ENCODE measurements at places on chromosomes 2 and 18. TPM values are rescaled to one million over a fixed set of nuclear protein-coding genes. Genes with fewer than 3 reads are reported as not detected.
A peak's percentile ranks its signal among the peaks of the same experiment; 100 is the strongest.

DNA sequence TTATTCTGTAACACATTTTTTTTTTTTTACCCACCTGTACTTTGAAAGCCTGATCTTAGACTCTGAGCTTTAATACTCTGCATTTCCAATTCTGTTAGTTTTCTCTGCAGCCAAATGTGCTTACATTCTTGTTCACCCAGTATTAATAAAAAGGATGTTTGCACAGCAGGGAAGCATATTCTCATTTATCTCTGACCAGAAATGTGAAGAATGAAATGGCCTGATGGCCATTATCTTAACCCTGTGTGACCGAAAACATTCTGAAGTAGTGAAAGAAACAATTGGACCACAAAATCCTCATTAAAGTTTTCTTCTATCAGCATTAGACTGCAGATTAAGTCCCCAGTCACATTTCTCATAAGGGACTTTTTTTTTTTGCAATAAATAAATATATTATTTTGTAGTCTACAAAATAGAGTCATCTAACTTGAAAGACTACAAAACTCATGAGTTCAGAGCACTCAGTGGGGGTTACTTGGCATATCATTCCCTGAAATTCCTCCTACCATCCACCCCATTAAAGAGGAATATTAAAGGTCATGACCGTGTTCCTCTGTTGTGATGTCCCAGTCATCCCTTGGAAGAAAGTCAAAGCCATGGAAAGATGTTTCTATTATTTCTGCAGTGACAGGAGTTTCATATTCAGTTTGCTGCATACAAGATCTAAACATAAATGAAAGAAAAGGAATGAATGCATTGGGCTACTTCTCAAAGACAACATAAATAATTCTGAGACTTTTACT, 364.4 kb downstream of the RND3 start:
- no peaks in the 10 kb centered on the region for H3K27me3 ChIP-seq
- H3K4me3 ChIP-seq, result no peak overlapping the region
- H3K27ac ChIP-seq, result no peak overlapping the region
- H3K4me1 ChIP-seq, result peaks cover 36% of the 10 kb centered on the region

The NEU4 gene
- not detected for total RNA-seq

DNA sequence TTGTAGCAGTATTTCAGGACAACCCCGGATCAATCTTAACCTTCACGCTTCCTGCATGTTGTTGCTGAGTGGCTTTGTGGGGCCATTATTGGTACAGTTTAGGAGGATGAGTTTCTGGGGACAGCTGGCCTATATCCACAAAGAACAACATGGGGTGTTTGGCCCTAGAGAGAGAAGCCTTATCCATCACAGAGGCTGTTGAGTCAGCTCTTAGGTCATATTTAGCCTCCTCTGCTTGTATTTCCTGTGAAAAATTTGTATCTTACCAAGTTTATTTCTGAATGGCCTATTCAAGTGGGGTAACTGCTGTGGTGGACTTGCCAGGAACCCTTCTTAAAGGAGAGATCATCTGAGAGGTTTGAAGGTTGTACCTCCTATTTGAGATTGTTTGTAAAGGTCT, 77.6 kb downstream of the MAP4K4 start:
- H3K4me1 ChIP-seq, result peaks cover 4% of the 10 kb centered on the region
- H3K4me3 ChIP-seq, result no peak overlapping the region
- H3K27me3 ChIP-seq, result no peaks in the 10 kb centered on the region

DNA sequence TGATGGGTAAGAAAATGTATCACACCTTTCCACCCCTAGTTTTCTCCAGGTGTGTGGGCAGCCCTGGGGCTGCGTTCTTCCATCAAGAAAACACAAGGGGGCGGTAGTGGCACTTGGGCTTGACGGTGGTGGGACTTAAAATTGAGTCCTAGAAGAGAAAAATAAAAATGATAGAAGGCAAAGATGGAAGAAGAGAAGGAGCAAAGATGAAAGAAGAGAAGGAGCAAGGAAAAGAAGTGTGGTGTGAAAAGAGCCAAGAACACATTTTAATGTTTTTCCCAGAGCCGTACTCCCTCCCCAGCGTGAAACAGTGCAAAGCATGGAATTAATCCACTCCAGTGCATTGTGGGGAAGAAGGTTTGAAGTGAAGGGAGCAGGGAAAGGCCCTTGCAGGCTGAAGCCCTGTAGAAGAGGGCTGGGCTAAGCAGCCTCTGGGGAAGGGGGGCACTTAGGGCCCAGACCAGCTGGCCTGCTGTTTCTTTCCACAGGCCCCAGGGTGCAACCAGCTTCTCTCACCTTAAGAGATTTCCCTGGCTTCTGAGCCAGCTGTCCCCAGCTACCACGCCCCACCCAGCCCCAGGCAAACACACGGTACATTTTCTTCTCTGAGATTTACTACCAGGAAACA, 256.8 kb downstream of the RNF152 start:
- H3K4me3 ChIP-seq, result no peak overlapping the region
- no peaks in the 10 kb centered on the region for H3K4me1 ChIP-seq
- DNase-seq, result peak; percentile 61
- H3K36me3 ChIP-seq, result no peaks in the 10 kb centered on the region
- H3K27ac ChIP-seq, result no peak overlapping the region
- no peaks in the 10 kb centered on the region for H3K27me3 ChIP-seq

GRCh38 chr2:109356324-109357035, 227.5 kb downstream of the SH3RF3 start:
- H3K27ac ChIP-seq, result no peak overlapping the region
- no peak for DNase-seq
- no peak overlapping the region for H3K4me3 ChIP-seq
- H3K27me3 ChIP-seq, result no peaks in the 10 kb centered on the region

The NETO1 gene
- total RNA-seq, result 12.9 TPM

DNA sequence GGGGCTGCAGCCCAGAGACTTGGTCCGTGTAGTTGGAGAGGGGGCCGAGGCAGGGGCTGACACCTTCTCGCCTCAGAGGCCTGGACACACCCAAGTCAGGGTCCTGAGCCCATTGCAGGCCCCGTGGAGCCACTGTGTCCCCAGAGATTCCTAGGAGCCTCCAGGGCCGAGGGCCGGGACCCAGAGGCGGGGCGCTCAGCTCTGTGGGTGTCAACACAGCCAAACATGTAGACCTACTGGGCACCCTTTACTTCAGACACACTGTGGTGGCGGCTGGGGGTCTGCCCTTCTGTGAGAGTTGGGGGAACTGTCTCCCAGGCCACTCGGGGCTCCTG, 459 bp upstream of the ESPNL start:
- H3K27ac ChIP-seq, result 0 out of 2 replicates have a peak overlapping the region, but pooled peaks have one; percentile 12
- no peak overlapping the region for H3K4me3 ChIP-seq
- no peaks in the 10 kb centered on the region for H3K27me3 ChIP-seq
- peaks cover 11% of the 10 kb centered on the region for H3K4me1 ChIP-seq

DNA sequence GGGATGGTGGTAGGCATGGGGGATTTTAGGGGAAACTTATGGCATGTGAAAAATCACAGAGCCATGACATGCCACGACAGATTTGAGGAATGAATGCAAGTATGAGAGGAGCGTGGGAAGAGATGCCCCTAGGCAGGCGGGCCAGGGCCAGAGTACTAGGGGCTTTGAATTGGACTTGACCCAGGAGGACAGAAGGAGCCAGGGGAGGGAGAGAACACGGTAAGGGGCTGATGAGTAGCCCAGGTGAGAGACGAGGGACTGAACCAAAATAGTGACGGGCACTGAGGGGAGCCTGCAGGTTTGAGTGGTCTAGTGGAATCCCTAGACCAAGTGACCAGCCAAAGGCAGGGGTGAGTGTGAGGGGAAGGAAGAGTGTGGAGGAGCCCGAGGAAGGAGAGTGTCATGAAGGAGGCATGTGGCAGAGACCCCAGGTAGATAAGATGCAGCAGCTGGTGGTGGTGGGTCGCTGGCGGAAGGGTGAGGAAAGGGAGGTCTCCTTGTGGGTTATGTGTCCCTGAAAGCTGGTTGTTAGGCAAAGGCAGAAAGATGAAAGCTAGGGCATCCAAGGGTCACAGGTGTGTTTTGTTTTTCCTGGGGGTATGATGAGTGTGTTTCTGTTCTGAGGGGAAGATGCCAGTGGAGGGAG, 48.7 kb downstream of the ZBTB7C start:
- no peaks in the 10 kb centered on the region for H3K36me3 ChIP-seq
- DNase-seq, result no peak
- H3K27me3 ChIP-seq, result no peaks in the 10 kb centered on the region

The PPM1G gene
- total RNA-seq, result 122 TPM

GRCh38 chr18:55013086-55013485, 53.8 kb upstream of the CCDC68 start:
- no peaks in the 10 kb centered on the region for H3K36me3 ChIP-seq
- H3K4me3 ChIP-seq, result no peak overlapping the region
- H3K4me1 ChIP-seq, result peaks cover 1% of the 10 kb centered on the region
- H3K27me3 ChIP-seq, result no peaks in the 10 kb centered on the region

DNA sequence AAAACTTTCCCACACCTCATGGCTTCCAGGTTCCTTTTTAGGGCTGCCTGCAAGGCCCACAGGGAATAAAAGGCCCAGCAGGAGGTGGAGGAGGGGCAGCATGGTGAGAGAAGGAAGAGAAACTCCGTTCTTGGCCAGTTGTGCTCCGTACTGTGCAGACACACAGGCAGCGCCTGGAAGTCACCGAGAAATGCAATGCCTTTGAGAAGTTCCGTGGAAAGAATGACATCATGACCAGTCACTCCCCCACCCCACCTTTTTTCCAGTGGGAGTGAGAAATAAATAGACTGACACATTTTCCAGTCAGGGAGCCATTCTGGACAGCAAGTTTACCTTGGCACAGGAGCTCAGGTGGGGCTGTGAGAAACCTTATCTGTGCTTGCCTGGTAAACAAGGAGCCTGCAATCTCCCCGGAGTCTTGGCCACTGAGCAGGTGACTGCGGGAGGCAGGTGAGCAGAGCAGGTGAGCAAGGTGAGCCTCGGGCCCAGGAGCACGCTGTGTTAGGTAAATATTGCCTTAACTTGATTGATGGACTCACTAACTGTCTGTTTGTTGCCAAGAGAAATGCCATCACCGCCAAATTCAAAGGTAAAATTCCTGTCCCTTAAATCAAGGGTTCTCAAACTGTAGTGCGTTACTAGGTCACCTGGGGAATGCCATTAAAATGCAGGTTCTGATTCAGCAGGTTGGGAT, 13.5 kb upstream of the LBH start:
- peak overlapping the region; percentile 15 for H3K4me3 ChIP-seq
- H3K27me3 ChIP-seq, result no peaks in the 10 kb centered on the region
- no peaks in the 10 kb centered on the region for H3K36me3 ChIP-seq
- DNase-seq, result peak; percentile 91
- H3K4me1 ChIP-seq, result peaks cover 29% of the 10 kb centered on the region

- H3K4me3 ChIP-seq, result no peak overlapping the region
- H3K27me3 ChIP-seq, result peaks cover 28% of the 10 kb centered on the region
- no peak overlapping the region for H3K27ac ChIP-seq
Measured at GRCh38 chr2:103868396-103868795, 985.5 kb upstream of the POU3F3 start.

DNA sequence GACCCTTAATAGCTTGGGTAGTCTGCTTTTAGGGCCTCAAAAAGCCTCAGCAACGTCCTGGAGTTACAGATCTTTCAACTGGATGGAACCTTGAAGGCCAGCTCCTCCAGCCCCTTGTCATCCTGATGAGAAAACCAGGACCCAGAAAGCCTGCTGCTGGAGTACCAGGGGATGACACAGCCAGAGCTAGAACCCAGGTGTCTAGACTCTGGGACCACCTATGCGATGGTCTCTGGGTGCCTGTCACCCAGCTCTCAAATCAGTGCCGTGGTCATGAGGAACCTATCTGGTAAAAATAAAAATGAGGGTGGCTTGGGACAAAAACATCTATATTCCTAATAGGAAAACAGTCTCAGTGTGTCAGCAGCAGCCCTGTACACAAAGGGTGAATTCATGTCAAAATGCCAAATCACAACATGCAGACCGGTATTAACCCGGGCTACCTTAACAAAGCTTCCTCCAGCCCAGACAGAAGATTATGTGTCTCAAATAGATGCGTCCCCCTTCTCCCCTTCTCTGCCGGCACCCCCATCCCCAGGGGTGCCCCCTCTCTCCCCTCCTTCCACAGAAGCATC, 28.5 kb downstream of the SMAD7 start:
- H3K36me3 ChIP-seq, result no peaks in the 10 kb centered on the region
- H3K27me3 ChIP-seq, result no peaks in the 10 kb centered on the region
- H3K4me3 ChIP-seq, result no peak overlapping the region
- no peak overlapping the region for H3K27ac ChIP-seq

DNA sequence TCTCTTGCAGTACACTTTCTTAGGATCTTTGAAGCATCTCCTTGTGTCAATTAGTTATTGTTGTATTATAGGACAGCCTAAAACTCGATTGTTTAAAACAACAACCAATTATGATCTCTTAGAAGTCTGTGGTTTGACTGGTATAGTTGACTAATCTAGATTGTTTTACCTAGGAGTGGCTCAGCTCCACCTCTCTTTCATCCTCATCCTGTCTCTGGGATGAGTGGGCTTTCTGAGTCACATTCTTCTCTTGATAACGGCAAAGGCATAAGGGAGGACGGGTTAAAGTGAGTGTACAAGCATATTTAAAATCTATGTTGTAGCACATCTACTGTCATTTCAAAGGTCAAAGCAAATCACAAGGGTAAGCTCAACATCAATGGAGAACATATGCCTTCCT, 102.3 kb upstream of the GULP1 start:
- no peak overlapping the region for H3K27ac ChIP-seq
- H3K36me3 ChIP-seq, result no peaks in the 10 kb centered on the region
- peaks cover 21% of the 10 kb centered on the region for H3K4me1 ChIP-seq
- DNase-seq, result peak; percentile 79

DNA sequence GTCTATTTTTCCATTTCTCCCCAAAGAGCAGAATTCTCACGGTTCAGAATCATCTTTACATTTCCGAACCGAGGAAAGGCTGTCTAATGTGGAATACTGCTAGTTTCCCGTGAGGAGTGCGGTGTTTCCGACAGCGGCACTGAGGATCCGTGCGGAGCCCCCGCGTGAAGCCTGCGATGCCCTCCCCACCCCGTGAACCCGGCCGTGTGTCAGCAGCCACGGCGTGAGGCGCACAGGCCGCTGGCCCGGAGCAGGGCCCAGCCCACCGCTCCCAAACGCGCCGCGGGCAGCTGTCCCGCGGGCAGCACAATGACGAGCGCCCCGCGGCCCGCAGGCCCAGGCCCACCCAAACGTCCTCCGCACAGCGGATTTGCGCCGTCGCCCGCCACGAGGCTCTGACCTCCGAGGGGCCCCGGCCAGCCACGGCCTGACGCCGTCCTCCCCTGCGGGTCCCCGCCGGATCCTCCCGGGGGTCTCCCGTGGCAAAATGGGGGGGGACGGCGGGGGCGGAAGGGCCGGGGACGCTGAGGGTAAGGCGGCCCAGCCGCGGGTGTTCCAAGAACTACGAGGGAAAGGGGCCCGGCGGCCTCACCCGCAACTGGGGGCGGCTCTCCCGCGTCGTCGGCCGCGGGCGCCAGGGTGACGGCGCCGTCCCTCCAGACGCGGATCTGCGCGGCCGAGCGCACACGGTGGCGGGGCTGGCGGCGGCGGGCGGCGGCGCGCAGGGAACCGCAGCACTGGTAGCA, 796 bp downstream of the SPIRE1 start:
- H3K4me3 ChIP-seq, result peak overlapping the region; percentile 78
- no peaks in the 10 kb centered on the region for H3K27me3 ChIP-seq
- H3K27ac ChIP-seq, result peak overlapping the region; percentile 6
- peaks cover 48% of the 10 kb centered on the region for H3K4me1 ChIP-seq

GRCh38 chr2:205463466-205464025, 218.8 kb upstream of the NRP2 start:
- H3K4me1 ChIP-seq, result no peaks in the 10 kb centered on the region
- H3K27me3 ChIP-seq, result no peaks in the 10 kb centered on the region
- H3K36me3 ChIP-seq, result no peaks in the 10 kb centered on the region
- DNase-seq, result no peak
- no peak overlapping the region for H3K27ac ChIP-seq

The TM4SF20 gene
- total RNA-seq, result not detected

The MGAT4A gene
- 1.7 TPM for total RNA-seq

The IL1A gene
- 0.11 TPM for total RNA-seq
